ENCODE measurements at places on chromosomes 1 and 21.

DNA sequence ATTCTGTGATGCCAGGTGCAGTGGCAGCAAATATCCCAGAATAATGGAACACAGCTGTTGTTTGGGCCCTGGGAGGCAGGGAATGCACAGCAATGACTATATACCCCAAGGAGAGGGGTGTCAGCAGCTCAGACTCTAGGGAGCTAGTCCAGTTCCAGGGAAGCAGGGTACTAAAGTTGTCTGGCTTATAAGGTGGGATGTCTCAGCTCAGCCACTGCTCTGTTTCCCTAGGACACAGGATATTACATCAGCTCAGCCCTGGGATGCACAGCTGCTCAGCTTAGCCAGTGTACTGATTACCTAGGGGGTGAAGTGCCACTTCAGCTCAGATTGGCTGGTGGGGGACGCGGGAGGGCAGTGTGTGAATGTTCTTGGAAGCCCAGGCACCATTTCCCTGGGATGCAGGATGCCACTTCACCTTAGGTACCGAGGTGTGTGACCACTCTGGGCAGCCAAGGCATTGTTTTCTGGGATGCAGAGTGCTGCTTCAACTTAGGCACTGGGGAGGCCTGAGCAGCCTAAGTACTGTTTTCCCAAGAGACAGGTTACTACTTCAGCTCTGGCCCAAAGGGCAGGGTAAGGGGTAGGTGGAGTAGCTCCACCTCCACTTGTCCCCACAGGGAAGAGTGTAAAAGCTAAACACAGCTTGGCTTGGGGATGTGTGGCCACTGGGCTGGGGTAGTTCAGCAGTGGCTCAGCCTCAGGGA lies 59.4 kb downstream of the DIPK1A start:
- peak; percentile 32 for DNase-seq

DNA sequence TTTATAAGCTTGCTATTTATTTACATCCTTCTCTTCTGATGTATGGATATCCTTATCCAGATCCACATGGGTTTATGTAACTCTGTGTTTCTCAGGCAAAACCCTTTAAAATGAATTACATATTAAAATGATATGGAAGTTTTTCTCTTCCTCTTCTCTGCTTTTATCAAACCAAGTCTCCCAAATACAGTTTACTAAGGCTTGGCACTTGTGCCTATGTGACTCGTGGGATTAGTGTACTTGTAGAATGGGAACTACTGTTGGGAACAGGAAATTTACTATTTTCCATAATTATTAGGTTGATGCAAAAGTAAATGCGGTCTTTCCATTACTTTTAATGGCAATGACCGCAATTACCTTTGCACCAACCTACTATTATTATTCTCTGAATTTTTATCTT lies 14.8 kb downstream of the SIM2 start:
- no peak for DNase-seq

DNA sequence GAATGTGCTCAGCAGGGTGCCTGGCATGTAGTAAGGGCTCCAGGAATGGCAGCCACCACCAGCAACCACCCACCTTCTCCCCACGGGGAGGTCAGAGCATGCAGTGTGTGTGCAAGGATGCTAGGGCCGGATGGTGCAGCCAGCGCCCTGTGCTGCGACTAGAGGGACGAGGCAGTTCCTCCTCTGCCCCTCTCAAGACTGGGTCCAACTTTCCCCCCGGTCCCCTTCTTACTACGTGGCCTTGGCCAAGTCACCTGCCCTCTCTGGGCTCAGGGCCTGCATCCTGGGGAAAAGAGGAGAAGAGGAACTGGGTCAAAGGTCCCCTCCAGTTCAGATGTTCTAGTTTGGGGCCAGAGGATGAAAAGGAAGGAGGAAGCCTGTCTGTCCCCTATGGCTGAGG lies 71.6 kb upstream of the TARDBP start:
- DNase-seq, result no peak

- peak; percentile 76 for DNase-seq
Observed at GRCh38 chr1:9149837-9150581, 21.1 kb upstream of the GPR157 start.

- DNase-seq, result no peak
Observed at GRCh38 chr1:15703562-15703961, 19.4 kb downstream of the PLEKHM2 start.

DNA sequence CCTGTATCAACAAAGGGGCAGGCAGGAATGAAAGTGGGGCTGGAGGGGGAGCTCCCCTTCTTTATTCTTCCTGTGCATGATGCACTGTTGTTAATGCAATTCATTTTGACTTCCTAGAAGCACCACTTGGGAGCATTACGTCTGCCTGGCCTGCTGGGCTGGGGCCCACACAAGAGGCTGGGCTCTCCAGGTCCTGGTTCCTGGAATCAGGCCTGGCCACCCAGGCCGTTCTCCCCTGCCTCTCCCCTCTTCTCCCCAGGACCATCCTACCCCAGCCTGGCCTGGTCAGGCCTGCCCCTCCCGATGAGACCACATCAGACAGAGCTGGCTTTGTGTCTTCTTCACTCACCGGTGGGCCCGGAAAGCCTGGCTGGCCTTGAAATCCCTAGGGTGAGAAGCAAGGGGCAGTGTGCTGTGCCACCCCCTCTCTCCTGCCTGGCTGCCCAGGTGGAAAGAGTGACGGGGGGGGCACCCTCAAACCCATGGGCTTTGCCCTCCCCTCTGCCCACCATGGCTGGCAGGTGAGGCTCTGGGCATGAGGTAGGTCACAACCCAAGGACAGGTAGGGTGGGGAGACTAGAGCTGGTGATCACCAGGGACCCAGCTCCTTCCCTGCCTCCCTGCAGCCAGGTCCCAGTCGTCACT lies 20.7 kb upstream of the PEF1 start:
- DNase-seq, result no peak

- no peak for DNase-seq
Observed at GRCh38 chr1:231665101-231665500, 38.5 kb downstream of the DISC1 start.

DNA sequence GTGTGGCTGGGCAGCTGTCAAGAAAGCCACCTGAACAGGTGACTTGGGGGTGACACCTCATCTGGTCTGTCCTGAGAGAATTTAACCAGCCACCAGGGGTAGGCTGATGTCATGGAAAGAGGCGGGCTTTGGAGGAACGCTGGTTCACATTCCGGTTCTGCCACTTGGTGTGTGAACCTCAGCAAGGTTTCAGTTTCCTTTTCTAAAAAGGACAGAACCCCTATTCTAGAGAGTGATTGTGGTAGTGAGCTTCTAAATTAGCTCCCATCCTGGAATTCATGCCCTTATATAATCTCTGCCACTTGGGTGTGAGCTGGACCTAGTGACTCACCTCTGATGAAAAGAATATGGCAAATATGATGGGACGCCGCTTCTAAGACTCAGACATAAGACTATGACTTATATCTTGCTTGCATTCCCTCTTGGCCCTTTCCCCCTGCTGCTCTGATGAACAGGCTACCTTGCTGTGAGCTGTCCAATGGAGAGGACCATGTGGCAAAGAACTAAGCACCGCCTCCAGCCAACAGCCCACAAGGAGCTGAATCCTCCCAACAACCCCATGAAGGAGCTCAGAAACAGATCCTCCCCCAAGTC lies 332.1 kb downstream of the RRAGC start:
- DNase-seq, result no peak

- no peak for DNase-seq
Observed at GRCh38 chr1:226821719-226822085, 48.7 kb upstream of the PSEN2 start.

- DNase-seq, result no peak
Observed at GRCh38 chr1:47209725-47210325, 20.0 kb upstream of the PDZK1IP1 start.

DNA sequence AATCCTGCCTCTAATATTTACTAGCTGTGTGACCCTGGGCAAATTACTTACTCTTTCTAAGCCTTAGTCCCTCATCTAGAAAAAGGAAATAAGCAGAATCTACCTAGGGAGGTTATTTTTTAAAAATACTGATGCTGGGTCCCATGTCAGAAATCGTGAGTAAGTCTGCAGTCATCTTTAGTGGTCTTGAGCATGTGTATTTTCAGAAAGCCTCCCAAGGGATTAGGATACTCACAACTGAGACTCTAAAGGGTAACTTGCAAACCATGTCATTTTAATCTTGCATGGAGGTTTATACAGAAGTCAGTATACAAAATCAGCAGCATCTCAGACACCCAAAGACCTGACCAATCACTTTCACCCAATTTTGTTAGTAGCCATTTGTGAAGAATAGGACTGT lies 43.2 kb downstream of the DSTYK start:
- DNase-seq, result no peak

GRCh38 chr1:206081856-206082255 lies 28.9 kb downstream of the RHEX start:
- no peak for DNase-seq

DNA sequence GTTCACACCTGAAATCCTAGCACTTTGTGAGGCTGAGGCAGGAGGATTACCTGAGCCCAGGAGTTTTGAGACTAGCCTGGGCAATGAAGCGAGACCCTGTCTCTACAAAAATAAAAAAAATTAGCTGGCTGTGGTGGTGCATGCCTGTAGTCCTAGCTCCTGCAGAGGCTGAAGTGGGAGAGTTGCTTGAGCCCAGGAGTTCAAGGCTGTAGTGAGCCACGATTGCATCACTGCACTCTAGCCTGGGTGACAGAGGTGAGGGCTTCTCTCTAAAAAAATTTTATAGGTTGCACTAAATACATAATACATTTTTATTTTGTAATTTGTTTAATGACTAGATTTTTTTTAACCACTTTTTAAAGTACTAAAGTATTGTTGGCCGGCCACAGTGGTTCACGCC lies 6.1 kb downstream of the PARK7 start:
- DNase-seq, result no peak

DNA sequence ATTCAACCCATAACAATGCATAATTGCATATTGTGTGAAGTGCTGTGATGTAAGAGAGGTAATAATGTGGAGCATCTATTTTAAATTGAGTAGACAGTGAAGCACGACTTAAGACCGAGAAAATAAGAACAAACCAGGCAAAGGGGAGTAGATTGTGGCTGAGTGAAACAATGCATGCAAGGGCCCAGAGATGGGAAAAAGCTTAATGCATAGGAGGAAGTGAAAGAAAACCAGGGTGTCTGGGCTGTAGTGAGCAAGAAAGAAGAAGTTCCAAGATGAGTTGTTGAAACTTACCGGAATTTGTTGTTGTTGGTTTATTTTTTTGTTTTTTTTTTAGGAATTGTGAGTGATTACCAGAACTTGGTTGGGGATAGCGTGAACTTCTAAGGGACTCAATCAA lies 104.7 kb downstream of the SNX7 start:
- DNase-seq, result no peak

DNA sequence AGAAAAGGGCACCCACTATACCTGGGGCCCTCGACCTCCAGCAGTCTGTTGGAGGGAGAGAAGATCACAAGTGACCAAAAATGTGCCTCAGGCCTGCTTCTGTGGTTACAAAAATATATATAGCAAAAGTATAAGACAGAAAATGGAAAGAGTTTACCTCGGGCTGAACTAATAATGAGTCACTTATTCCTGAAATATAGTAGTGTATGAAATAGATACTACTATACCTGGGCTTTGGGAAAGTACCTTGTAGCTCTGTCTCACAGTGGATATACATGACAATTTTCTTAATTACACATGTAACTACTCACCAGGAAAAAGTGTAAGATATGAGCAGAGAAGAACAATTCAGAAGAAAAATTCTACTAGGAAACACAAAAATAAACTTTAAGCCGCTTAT lies 7.3 kb upstream of the APCS start:
- no peak for DNase-seq

GRCh38 chr1:237187842-237188241 lies 145.9 kb downstream of the RYR2 start:
- no peak for DNase-seq

- no peak for DNase-seq
Observed at GRCh38 chr1:85280636-85281035, 4.2 kb upstream of the BCL10 start.

DNA sequence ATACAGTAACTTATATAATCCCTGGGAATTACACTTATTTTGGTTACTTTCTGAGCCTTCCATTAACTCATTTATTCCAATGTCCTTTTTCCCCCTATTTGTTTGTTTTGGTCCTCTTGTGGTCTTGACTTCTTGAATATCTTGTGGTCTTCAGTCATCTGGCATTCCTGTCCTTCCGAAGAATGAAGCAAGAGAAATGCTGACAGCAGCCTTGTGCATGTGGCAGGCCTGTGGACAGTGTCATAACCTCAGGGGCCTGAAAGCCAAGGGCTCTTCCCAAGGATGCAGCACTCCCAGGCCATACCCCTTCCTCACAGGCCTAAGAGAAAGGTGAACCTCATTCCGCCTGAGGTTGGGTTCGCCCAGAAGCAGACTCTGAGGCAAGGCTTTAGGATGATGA lies 470.2 kb downstream of the DISC1 start:
- DNase-seq, result no peak

GRCh38 chr1:15081102-15081501 lies 72.4 kb upstream of the TMEM51 start:
- DNase-seq, result peak; percentile 24

DNA sequence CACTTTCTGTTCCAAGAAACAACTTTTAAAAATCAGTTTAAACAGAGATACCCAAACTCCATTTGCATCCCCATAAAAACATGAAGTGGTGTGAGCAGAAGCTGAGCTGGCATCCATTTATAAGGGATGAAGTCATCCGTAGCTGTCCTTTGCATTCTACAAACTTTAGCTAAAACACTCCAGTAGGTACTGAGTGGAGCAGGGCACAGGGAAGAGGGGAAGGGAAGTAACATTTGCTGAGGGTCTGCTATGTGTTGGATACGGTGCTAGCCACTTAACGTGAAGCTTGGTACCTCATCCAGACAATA lies 32.9 kb downstream of the VWA5B1 start:
- DNase-seq, result no peak

DNA sequence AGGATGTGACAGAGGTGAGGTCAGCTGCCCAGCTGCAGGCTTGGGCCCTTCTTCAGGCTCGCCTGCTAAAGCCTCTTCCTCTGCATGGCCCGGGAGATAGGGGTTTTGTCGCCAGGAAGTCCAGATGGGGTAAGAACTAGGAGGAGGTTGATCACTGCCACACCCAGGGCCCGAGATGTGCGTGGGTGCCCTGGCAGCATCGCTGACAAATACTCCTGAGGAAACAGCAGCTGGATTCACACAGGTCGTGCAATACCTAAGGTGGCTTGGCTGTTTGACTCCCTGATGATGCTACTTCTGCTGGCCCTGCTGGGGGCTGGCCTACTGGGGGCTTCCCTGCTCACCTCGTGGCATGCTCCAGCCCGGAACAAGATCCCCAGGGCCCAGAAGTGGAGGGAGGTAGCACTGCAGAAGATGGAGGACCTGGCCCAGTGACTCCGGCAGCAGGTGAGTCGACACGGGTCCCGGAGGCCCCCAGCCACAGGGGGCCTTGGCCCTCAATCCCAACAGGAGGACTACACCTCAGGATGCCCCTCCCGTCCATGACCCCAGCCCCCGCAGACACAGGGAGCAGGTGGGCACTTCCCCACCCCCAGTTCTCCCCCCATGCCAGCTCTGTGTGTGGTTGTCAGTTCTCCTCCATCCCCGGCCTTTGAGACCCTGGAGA lies 29.6 kb downstream of the FAAH start:
- no peak for DNase-seq
